NCI-H1092 treated with DMSO at 0.1 percent for 48 hours (cell line): ENCODE measurements at places on chromosomes 7 and 10.
A peak's percentile ranks its signal among the peaks of the same experiment; 100 is the strongest.

DNA sequence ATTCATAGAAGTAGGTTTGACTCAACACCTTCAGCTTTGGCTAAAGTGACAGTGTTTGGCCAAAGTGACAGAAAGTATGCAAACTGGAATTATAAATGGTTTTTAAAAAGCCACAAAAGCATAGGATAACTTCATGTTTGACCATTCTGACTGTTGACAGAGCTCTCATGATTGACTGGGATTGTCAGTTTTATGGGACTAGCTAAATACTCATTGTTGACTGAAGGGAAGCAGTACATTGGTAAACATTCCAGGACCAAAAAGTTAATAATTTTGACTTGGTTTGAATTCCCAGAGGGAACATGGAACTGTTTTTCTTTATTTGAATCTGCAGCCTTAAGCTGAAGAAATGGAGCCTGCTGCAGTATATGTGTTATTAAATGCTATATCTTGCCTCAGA lies 84.6 kb upstream of the STEAP4 start:
- no peak for DNase-seq

- DNase-seq = no peak
Observed at GRCh38 chr7:85600395-85600794, 413.5 kb upstream of the SEMA3D start.

DNA sequence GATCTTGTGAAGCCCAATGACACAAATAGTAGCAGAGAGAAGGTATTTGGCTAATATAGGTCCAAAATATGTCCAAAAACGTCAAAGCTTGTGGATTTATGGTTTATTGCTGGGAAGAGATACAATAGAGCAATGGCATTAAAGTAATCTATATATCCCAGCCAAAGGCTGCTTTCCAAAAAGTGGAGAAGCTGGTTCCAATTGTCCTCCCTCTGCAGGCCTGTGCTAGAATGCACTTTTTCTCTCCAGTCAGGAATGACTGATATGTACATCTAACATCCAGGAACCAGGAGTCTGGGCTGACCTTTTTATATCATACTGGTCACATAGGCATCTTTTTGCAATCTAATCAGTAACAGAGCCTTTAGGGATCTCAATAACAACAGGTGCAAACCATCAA lies 167.1 kb upstream of the FAM3C start:
- no peak for DNase-seq

DNA sequence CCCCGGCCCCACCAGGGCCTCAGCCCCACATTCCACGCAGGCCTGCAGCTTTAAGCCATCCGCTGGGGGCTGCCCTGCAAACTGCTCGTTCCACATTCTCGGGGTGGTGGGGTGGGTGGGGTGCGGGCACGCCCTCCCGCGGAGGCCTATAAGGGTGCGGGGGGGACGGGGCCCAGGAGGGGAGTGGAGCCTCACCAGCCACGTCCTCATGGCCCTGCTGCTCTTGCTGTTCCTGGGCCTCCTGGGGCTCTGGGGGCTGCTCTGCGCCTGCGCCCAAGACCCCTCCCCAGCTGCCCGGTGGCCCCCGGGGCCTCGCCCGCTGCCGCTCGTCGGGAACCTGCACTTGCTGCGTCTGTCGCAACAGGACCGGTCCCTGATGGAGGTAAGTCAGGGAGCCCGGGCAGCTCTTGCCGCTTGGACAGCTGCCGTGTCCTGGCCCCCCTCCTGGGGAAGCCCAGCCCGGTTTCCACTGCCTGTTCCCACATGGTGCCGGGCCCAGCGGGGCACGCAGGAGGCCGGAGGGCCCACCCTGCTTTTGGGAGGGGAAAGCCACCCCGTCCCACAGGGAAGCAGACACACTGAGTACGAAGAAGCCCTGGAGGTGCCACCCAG lies at the start of gene CYP2W1:
CYP2W1 (plus strand) TSS at position 178 of the 612 bp plus-strand sequence; CDS start at position 209, 31 bp downstream.
- DNase-seq = no peak

- DNase-seq = no peak
Observed at GRCh38 chr7:3107889-3108570, 64.4 kb upstream of the CARD11 start.

- no peak for DNase-seq
Observed at GRCh38 chr7:69545175-69545574, 53.1 kb upstream of the AUTS2 start.

DNA sequence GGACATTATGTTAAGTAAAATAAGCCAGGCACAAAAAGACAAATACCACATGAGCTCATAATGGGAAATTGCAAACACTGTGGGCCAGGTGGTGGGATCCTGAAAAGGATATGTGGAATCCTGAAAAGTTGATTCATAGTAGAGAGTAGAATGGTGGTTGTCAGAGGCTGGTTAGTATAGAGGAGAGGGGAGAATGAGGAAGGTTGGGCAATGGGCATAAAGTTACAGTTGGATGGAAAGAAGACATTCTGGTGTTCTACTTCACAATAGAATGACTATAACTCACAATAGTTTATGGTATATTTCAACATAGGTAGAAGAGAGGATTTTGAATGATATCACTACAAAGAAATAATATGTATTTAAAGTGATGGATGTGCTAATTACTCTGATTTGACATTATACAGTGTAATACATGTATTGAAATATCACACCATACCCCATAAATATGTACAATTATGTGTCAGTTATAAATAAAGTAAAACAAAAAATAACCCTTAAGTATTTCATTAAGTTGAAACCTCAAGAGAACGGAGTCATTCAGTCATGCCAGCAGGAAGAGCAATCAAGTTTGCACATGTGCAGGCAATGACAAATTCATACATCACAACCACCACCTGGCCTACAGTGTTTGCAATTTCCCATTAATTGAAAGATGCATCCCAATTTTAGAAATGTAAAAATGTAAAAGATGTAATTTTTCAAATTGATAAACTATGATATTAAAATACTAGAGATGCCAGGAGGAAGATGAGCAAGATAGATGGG lies 156.7 kb downstream of the MAGI2 start:
- DNase-seq = no peak

DNA sequence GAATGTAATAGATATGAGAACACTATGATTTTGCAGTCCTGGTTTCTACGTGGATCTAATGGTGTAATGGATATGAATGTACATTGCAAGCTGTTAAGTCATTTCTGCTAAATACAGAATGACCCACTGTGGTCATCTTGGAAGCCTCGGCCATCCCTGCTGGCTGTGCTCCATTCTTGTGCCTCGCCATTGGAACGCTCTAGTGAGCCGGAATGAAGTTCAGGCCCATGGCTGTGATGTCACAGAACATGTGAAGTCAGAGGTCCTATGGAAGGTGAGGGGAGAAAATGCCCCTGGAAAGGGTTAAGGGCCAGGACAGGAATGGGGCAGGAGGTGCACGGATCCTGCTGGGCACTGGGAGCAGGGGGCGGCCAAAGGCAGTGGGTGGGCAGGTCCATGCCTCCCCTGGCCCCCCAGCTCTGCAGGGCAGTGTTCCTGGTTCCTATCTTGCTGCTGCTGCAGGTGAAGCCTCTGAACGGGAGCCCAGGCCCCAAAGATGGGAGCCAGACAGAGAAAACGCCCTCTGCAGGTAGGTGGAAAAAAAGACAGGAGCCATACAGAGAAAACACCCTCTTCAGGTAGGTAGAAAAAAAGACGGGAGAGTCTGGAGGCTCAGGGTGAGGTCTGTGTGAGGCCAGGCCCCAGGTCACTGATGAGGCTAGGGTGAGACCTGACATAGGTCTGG lies at the start of gene LLCFC1:
LLCFC1 (plus strand) TSS at position 259 of the 685 bp plus-strand sequence; CDS start at position 397, 138 bp downstream.
- DNase-seq = no peak

- DNase-seq = no peak
Observed at GRCh38 chr10:100826031-100826651, 80.8 kb downstream of the PAX2 start.

DNA sequence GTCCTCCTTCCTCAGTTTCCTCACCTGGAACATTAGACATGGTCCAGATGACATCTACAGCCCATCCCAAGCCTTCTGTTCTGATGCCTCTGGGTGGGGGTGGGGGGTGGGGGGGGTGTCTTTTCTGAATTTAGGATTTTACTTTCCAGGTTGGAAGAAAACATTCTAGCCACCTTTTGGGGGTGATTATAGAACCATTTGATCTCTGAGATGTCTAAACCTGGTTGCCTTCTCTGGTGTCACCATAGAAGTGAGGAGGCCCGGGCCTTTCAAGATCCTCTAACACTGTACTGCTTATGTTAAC lies 411.0 kb upstream of the ZMIZ1 start:
- no peak for DNase-seq

GRCh38 chr10:63454631-63455030 lies 11.1 kb downstream of the JMJD1C start:
- no peak for DNase-seq

DNA sequence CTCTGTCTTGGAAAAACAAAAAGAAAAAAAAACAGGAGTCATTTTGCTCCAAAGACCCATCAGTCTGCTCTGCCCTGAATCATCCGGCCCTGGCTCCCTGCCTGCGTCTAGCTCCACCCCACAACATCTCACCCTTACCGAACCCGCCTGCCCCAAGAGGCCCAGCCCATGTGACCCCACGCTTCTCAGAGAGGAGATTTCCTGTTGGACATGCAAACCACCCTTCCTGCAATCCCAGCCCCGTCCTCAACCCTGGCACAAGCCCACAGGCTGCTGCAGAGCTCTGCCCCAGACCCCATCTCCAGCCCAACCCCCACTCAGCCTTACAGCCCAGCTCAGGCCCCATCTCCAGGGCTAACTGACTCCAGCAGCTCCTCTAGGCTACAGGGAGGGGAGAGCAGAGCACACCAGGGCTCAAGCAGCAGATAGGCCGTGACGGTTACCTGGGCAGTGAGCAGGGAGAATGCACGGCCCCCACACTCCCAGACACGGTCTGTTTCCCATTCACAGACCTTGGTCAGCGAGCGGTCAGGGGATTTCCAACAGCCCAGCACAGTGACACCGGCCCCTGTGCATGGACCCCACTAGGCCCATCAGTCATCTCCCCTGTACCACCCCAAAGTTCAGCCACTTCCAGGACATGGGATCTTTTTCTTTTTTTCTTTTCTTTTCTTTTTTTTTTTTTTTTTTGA lies 69.9 kb upstream of the GTF2I start:
- no peak for DNase-seq

- DNase-seq = no peak
Observed at GRCh38 chr7:142714375-142714774, 34.9 kb upstream of the PRSS1 start.

GRCh38 chr10:33287112-33287511 lies 47.4 kb downstream of the NRP1 start:
- DNase-seq = peak; percentile 46
